NCI-H1105 (cell line): ENCODE measurements at places on chromosomes 7 and 10.

DNA sequence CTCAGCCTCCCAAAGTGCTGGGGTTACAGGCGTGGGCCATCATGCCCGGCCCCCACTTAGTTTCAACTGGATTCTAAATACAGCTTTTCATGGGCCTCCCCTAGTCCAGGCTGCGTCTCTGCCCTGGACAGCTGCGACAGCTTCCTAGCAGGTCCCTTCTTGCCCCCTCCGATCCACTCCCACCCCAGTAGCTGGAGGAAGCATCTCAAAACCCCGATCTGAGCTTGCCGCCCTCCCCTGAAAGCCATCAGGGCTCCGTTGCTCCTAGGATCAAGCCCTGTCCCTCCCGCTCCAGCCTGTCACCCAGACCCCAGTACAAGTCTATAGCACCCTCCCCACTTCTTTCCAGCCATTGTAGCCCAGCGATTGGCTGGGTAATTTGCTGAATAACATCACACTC lies 64.5 kb downstream of the VWA2 start:
- no peak for DNase-seq

DNA sequence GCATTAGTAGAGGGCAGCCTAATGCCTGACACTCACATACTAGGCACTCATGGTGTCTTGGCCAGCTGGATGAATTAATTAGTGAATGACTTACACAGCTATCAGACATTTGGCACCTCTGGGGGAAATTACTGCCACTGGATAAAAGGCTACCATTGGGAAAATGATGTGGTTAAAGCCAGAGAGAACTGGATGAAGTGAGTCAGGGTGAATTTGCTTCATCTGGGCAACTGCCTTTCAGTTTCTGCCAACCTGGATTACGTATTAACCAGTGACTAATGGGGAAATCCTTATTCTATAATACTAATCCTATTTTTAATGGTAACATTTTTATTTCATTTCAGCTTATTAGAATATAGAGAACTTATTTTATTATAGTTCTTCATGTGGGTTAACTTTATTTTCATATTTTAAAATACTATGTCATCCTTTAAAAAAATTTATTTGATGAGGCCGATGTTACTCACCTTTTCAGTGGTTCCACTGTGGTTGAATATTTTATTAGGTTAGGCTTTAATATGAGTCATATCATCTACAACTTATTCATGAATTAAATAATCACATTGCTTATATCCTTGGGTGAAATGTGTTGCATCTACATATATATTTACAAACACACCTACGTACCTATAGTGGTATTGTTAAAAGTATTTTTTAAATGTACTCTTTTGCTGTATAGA lies 85.6 kb upstream of the CAPZA2 start:
- DNase-seq: no peak

DNA sequence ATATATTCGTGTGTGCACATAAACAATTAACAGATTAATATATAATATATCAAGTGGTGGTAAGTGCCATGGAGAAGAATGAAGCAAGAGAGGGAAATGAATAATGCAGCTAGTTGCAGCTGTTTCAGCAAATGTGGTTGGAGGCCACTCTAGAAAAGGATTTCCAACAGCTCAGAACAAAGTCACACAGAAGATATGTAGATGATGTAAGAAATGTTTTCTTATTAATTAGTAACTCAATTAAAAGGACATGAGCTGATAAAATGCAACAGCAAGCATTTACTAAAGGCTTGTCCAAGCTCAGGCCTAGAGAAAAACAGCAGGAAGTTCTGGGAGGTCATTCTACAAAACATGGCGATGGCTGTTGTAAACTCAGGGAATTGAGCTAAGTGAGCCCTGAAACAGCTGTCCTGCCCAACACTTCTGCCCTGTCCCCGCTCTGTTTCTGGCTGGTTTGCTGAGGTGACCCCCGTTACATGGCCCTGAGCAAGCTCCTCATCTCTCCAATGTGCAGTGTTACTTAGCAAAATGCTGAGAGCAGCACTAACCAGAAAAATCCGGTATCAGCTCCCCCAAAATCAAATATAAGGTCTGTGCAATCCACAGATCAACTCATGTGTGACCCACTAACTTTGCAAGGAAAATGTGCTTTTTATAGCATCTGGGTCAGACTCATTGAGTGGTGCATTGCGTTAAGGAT lies 23.4 kb upstream of the C10orf67 start:
- DNase-seq: no peak

DNA sequence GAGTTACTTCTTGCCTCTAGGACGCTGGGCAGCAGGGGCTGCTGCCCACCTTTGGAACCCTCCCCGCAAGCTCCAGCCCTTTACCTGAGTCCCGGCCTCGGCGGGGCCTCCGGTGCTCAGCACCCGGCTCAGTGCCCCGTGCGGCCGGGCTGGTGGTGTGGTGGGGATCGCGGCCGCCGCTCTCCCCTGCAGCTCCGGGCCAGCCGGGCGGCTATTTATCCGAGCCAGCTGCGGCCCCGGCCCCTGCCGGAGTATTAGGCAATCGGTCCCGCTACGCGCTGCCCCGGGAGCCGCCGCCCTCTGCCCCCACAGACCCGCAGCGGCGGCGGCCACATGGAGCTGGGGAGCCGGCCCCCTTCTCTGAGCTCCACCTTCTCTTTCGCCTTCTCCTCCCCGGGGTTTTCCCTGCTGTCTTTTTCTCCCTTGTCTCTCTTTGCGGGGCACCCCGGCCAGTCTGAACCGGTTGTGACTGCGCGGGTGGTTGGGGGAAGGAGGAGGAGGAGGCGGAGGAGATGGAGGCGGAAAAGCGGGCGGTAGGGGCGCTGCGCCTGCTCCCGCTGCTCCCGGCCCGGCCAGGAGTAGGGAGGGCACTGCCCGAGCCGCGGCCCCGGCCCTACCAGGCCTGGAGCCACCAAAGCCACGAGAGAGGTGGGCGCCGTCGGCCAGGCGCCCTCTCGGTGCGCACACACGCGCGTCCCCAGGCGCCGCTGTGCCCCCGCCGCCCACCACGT lies at the start of gene SLC16A9:
SLC16A9 (minus strand) TSS at position 456 of the 731 bp plus-strand sequence. CDS start 25,559 bp downstream, outside the sequence.
- peak; percentile 32 for DNase-seq

DNA sequence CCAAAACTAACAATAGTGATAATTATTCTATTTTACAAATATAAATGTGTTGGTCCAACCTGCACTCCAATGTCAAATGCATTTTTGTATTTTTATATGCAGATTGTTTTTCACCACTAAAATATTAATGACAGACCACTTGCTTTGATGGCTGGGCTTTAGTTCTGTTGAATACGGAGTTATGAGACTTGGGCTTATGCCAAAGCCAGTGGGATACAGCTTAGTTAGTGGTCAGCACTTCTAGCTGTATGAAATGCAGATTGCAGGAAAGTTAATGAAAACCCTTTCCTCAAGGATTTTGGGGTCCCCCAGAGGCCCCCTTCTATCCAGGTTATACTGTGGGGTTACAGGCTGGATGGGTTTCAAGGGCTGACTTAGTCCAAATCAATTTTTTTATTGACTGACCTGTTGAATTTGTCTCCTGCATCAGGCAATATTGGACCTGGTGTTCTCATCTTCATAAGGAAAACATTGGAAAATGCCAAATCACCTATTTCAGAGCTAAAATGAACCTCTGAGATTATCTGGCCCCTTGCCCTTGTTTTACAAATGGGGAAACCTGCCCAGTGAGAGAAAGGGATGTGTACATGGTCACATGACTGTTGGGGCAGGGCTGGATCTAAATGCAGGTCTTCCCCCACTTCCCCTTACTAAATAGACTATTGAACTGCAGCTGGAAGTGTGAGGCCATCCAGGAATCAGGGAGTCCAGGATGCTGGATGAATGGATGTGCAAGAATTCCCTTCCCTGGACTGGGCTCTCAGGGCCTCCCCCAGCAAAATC lies 1085.3 kb downstream of the KCNMA1 start:
- DNase-seq: no peak

DNA sequence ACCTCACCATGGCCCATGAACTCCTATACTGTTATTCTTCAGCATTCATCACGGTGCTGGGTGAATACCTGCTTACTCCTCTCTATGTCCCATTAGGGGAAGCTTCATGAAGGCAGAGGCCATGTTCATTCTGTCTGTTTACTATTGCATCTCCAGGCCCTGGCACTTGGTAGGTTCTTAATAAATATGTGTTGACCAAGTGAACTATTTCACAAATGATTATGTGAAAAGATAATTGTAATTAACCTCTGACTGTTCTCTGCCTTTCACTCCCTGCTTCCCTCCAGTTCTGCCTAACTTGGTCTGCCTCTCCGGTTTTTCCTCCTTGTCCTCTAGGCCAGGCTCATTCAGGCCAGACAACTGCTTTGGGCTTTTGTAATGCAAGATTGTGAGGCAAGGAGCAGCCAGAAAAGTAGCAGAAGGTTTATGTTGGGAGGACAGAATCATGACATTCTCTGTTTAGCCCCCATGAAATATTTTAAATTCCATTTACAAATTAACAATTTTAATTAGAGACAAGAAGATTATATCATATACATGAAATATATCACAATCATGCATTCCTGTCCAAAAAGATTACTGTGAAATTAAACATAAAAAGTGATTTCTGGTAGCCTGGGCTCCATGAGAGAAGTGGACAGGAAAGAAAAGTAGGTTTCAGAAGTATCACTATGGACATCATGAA lies 42.1 kb upstream of the PLXNA4 start:
- no peak for DNase-seq

- no peak for DNase-seq
Observed at GRCh38 chr10:112313234-112313633, 30.0 kb downstream of the TECTB start.

DNA sequence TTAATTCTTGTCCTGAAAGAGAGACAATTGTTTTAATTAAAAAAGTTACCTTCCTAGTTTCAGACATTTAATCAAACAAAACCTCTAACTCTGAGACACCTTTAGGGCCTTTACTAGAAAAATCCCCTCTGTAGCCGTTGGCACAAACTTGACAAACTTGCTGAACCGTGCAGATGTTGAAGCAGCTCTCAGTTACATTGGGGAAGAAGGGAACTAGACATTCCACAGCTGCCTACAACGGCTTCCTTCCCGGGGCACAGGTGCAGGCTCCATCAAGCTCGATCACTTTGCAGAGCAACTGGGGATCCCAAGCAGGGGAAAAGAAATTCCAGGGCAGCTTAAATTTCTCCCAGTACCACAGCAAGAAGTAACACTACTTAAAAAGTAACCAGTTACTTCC lies 141.3 kb downstream of the SKAP2 start:
- no peak for DNase-seq

GRCh38 chr10:110399106-110399964 lies 94.6 kb upstream of the SMNDC1 start:
- no peak for DNase-seq

DNA sequence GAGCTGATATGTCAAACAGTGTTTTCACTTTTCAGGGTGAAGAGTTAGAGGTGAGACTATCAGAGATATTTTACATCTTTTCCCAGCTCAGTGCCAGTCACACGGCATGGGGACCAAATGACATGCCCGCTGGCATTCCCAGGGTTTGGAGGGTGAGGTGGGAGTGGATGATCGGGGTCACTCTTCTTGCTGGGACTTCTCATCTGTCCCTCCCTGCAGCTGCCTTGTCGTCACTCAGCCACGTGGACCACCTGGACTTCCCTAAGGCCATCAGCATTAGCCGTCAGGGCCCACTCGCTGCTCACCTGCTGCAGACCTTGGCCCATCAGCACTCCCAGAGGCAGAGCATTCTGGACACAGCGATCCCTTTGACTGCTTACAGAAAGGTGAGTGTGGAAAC lies 301.8 kb downstream of the DNAJB6 start:
- DNase-seq: no peak

DNA sequence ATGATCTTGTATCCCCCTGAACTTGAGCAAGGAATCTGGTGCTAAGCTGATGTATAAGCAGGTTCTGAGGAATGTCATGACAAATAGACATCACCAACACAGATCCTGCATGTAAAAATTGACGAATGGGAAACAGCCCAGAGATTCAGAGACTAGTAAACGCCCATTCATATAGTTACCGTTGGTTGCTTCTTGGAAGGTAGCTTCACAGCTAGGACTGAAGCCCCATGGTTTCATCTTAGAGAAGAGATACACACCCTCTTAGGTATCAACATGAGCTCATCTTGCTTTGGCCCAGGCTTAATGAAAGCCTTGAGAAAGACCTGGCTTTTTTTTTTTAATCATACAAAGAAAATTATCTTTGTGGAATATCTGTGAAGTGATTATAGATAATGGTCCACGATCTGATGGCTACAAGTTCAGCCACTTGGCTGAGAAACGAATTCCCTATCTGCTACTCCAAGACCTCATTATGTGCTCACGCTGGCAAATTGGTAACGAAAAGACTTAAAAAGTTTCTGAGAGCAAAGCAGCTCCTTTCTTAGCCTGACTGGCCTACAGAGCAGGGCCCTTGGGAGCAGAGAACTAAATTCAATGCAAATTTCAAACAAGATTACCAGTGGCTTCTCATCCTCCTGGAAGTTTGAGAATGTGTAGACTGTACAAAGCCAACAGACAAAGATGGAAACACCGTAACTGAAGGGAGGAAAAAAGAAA lies 181.1 kb downstream of the NRP1 start:
- no peak for DNase-seq
